HCT116 (cell line): ENCODE measurements at places on chromosomes 11 and 22. TPM values are rescaled to one million over a fixed set of nuclear protein-coding genes. Genes with fewer than 3 reads are reported as not detected.
A peak's percentile ranks its signal among the peaks of the same experiment; 100 is the strongest.

- no peak overlapping the region for H3K27ac ChIP-seq
- no peaks in the 10 kb centered on the region for H3K36me3 ChIP-seq
- H3K27me3 ChIP-seq = peaks cover 24% of the 10 kb centered on the region; the same call in 1 of the 2 replicates
- no peak for DNase-seq
- no peaks in the 10 kb centered on the region for H3K4me1 ChIP-seq
These were observed 2.5 kb upstream of the OR51G1 start for GRCh38 chr11:4926608-4927007.

- no peak overlapping the region for H3K27ac ChIP-seq
- H3K4me3 ChIP-seq = no peak overlapping the region
- H3K36me3 ChIP-seq = no peaks in the 10 kb centered on the region
- H3K4me1 ChIP-seq = no peaks in the 10 kb centered on the region
- DNase-seq = no peak
These were observed 50.9 kb downstream of the ENDOD1 start for GRCh38 chr11:95140397-95141033.

DNA sequence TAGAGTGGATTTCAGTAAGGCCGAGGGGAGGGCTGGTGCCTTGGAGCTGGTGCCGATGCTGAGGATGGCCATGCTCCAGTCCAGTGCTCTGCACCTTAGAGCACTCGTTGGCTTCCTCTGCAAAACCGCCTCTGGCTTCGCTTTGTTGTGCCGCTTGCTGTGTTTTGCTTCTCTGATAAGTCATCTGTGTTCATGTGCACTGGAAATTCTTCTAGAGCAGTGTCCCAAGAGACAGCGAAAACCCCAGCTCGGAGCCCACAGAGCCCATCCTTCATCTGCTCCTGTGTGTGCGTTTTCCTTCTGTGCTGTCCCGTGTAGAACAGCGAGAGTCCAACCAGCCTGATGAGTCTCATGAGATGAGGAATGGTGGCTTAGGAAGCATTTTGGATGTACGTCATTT is 12.1 kb downstream of the FAM118A start:
- H3K4me3 ChIP-seq = no peak overlapping the region
- H3K27me3 ChIP-seq = no peaks in the 10 kb centered on the region

Gene SCN3B
- total RNA-seq = 0.05 TPM

Gene FAT3
- total RNA-seq = 0.02 TPM

Gene SLC17A6
- total RNA-seq = not detected

DNA sequence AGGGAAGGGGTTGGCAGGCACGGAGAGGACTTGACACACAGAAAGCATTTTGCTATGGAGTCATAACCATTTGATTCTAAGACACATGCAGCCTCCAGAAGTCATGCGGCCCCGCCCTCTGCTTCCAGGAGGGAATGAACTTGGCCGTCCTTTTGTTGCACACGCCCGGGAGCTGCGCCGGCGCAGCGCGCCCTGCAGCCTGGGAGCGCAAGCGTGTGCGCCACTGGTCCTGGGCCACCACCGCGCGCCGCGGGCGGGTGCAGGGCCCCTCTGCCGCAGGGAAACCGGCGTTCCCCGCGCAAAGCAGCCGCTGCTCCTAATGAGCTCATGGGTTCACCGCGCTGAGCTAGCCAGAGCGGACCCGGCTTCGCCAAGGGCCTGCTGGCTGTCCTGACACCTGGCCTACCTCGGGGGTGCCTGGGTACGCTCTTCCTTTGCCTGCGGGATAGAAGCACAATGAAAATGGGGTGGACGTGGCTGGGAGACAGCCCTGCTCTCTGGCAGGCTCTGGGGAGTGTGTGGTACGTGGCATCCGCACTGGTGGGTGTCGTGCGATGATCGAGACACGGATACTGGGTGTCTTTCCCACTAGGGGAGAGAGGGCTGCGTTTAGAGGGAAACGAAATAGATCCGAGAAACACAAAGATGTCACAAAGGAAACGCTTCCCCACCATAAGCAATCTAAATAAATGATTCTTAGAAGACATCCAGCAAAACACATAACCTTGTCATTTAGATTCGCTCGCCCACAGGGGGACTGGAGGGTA is 669 bp downstream of the MICAL3 start:
- DNase-seq = peak; percentile 65
- no peaks in the 10 kb centered on the region for H3K36me3 ChIP-seq
- no peaks in the 10 kb centered on the region for H3K27me3 ChIP-seq
- H3K4me1 ChIP-seq = peaks cover 8% of the 10 kb centered on the region
- H3K27ac ChIP-seq = peak overlapping the region; percentile 85

Gene OR52H1
- not detected for total RNA-seq

Gene SLC22A9
- not detected for total RNA-seq

DNA sequence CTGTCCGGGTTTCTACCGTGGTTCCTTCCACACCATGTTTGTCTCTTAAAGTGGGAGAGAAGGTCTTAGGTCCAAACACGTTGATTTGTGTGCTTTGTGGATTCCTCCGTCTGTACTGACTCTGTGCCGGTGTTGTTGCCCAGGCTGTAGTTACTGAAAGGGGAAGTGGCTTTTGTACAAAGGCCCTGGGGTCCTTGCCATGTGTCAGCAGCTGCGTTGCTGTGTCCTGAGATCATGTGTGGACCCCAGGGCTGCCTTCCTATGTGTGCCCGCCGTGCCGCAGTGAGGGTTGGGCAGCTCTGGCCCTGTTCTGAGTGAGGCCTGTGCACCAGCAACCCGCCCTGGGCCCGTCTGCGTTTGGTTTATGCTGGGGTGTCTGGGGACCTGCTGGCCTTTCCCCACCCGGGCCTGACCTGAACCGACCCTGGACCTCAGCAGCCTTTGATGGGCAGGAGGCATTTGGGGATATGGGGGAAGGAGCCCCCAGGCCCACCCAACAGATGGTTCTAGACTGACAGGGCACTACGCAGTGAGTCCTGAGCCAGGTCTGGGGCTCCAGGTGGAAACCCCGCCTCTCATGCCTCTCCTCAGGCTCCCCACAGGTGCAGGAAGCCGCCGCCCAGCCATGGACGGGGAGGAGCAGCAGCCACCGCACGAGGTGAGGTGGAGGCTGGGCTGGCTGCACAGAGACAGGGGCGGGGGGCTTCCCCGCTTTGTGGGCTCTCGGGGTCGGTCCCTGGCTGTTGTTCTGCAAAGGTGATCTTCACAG is 6.9 kb downstream of the TRABD start:
- peak overlapping the region; percentile 27; the same call in 1 of the 2 replicates for H3K27ac ChIP-seq
- no peak overlapping the region for H3K4me3 ChIP-seq
- no peaks in the 10 kb centered on the region for H3K27me3 ChIP-seq
- DNase-seq = no peak

- no peak for DNase-seq
- no peak overlapping the region for H3K27ac ChIP-seq
- H3K4me1 ChIP-seq = 0 out of 2 replicates have a peak, but pooled peaks cover 6% of the 10 kb centered on the region
- H3K4me3 ChIP-seq = no peak overlapping the region
These were observed 190.5 kb upstream of the MTMR2 start for GRCh38 chr11:96114178-96115064.

DNA sequence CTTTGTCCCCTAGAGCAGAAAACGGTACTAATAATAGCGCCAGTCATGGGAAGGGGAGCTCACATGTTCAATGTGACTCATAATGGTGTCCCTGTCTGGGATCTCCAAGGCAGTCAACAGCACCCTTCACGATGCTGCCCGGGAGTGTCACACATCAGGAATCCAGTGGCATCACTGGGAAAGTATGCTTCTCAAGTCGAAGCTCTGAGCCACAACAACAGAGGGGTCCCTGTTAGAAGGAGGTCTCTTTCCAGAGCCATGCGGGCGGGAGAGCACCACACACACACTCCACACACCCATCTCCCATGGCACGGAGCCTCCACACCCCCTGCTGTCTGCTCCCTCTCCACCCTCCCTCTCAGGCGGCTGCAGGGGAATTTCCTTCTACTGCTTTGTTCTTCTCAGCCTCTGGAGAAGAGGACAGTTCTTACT is 119.7 kb downstream of the ETS1 start:
- H3K4me1 ChIP-seq = peaks cover 45% of the 10 kb centered on the region
- H3K36me3 ChIP-seq = no peaks in the 10 kb centered on the region
- H3K27ac ChIP-seq = no peak overlapping the region
- peak overlapping the region; percentile 26 for H3K4me3 ChIP-seq

GRCh38 chr11:120180551-120181232 is 30.1 kb upstream of the OAF start:
- H3K27ac ChIP-seq = no peak overlapping the region
- no peak for DNase-seq
- no peaks in the 10 kb centered on the region for H3K4me1 ChIP-seq
- no peaks in the 10 kb centered on the region for H3K36me3 ChIP-seq

DNA sequence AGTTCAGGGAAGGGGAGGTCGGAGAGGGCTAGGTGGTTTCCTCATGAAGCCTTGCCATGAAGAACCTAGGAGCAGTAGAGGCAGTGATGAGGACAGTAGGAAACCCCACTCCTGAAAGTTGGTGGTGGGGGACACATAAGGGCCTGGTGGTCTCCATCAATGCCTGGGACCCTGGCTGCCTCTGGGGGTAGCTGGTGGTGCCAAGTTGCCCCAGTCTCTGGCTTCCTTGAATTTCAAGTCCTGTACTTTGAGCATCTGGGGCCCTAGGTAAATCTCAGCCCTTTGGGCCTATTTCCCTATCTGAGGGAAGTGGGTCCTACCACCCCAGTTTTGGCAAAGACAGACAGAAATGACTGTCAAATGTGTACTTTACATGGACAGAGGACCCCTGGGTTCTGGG is 28.1 kb downstream of the AMPD3 start:
- peaks cover 13% of the 10 kb centered on the region for H3K4me1 ChIP-seq

DNA sequence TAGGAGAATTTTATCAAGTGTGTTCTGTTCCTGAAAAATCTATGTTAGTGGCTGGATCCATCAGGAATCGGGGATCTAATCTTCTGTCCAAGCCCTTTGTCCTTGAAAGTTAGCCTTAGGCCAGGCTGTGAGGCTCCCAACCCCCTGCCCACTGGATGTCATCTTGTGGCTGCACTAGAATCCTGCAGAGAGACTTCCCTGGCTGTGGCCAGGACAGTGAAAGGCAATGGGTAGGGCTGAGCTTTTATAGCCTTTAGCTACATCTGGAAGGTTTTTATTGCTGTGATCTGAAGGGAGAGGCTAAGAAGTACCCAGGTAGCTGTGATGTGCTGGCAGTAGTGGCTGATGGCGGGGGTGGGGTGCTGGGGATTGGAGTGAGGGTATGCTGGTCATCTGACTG is 2.1 kb downstream of the OAF start:
- no peaks in the 10 kb centered on the region for H3K27me3 ChIP-seq
- H3K4me1 ChIP-seq = peaks cover 52% of the 10 kb centered on the region
- H3K4me3 ChIP-seq = no peak overlapping the region
- H3K27ac ChIP-seq = no peak overlapping the region
- DNase-seq = no peak
- H3K36me3 ChIP-seq = no peaks in the 10 kb centered on the region
